Stimulated activated CD4-positive, alpha-beta T cell treated with anti-CD3 and anti-CD28 coated beads, Interleukin-1b, Interleukin-23, amount 100 ng/mL, for 24 hours (primary cell): ENCODE measurements at places on chromosomes 5 and 9.

DNA sequence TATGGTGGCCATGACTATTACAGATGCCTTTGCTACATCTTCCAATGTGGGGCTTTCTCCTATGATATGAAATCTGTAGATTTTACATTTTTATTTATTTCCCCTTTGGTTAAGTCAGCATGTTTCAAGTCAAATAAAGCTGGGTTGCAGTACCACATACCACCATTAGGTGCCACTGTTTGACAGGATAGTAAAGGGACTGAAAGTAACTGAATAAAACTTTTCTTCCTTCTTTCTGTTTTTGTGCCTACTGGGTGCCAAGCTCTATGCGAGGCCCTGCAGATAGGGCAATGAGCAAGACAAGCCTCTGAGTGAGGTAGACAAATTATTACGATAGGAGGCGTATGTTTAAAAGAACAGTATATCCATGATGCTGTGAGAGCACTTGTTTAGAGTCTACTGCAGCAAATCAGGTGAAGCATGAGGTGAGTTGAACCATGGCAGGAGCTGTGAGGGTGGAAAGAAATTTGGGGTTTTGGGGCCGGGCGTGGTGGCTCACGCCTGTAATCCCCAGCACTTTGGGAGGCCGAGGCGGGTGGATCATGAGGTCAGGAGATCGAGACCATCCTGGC lies 64.8 kb downstream of the GDNF start:
- no peak for DNase-seq

DNA sequence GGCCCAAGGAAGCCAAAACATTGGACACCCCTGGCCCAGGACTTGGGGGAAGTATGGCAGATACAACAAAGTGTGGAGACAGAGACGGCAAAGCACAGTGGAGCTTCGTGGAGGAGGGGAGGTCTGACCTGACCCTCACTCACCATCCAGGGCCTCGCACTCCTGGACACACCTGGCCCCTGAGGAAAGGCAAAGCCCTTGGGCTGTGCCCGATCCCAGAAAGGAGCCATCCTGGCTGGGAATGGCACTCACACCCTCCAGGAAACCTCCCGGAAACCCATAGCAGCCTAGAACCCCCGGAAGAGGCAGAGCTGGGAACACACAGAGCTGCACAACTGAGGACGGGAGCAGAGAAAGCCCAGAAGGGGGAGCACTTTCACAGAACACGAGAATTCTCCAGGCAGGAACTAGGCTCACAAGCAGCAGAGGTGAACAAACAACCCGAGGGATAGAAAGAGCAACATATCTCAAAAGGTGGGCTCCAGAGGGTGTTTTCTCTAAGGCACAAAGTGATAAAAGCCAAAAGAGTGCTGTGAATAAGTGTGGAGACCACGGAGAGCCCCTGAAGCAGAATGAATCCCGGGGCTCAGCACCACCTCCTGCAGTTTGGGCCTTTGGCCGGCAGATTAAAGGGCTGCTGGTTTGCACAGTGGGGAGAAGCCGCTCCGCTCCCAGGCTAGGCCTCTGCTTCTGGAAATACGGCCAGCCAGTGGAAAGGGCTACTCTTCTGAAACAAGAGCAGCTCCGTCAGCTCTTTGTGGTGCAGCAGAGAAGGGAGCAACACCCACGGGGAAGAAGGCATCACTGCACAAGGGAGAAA lies 108.2 kb downstream of the UBE2R2 start:
- no peak for DNase-seq

DNA sequence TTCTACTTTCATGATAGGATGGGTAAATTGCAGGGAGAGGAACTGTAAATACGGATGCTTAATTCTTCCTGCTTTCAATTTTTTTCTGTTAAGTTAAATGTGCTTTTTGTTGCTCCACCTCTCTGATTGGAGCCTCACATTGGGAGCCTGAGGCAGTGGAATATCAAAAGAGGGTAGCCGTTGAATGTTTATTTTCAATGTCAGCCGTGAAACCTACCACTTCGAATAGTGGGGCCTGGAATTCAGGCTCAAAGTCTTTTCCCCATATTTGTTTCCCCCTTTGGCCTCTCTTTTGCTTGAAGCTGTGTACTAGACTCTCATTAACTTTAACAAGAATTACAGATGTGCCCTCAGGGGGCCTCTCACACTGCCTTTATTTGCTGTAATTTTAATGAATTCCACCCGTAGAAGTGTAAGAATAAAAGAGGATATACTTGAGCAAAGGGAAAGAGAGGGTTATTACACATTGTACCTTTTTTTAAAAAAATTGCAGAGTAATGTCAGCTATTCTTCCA lies 29.0 kb downstream of the PSAT1 start:
- no peak for DNase-seq

GRCh38 chr9:126320158-126320922 lies 6.3 kb upstream of the MVB12B start:
- no peak for DNase-seq

DNA sequence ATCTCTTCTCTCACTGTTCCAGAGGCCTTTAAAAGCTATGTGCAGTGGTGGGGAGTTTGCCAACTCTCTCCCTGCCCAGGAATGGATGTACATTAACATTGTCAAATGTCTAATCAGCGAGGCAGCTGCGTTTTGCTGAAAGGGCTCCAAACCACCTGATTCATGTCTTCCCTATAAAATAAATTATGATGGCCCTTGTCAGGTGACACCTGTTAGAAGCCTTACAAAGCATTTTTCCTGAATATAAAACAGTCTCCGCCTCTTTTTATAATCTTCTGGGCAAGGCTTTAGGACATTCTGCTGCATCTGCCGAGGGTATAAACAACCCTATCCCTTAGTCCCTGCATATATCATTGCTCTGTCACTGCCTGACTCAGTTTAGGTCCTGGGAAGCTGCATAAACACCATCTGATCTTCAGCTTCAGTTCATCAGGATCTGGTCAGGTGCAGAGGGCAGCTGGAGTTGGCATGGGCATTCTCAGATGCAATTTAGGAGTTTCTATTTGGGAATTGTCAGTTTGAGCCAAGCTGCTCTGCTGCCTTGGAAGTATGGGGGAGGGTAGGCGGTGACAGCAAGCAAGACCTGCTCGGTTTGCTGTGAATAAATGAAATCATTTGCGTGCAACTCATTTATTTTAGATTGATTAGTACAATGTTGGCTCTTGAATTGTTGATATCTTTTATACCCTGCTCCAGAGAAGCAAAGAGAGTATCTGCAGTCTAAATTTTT lies 103.5 kb downstream of the ACER2 start:
- no peak for DNase-seq

- DNase-seq: no peak
Observed at GRCh38 chr5:39193553-39194465, 25.6 kb downstream of the FYB1 start.

- DNase-seq: no peak
Observed at GRCh38 chr9:136527721-136528710, 17.8 kb downstream of the NOTCH1 start.

GRCh38 chr5:67265951-67266350 lies 69.4 kb upstream of the CD180 start:
- DNase-seq: no peak

- DNase-seq: no peak
Observed at GRCh38 chr5:111930905-111931461, 174.0 kb upstream of the NREP start.

DNA sequence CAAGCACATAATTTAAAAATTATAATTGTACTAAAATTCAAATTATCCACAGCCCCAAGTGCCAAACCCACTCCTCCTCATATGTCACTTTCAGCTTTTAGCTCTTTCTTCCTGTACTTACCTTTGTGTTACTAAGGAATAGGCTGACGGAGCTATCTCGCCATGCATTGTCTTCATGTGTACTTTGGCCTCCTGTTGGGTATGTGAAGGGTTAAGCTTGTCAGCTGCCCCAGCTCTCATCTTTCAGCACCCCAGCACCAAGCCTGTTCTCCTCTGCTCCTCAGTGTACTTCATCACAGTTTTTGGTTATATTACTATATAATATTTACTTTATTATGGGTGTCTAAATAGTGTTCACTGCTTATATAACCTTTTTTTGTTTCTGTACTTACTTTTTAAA lies 46.2 kb downstream of the OSTF1 start:
- DNase-seq: no peak

GRCh38 chr5:179211068-179211467 lies 134.2 kb downstream of the ADAMTS2 start:
- no peak for DNase-seq

- no peak for DNase-seq
Observed at GRCh38 chr9:19087106-19088000, 15.4 kb downstream of the HAUS6 start.
